CD4-positive, alpha-beta T cell treated with Interleukin-6 for 4 hours (primary cell): ENCODE measurements at places on chromosomes 1 and 21.

- DNase-seq = peak; percentile 29
Measured at GRCh38 chr1:1116701-1117468, 996 bp upstream of the C1orf159 start.

DNA sequence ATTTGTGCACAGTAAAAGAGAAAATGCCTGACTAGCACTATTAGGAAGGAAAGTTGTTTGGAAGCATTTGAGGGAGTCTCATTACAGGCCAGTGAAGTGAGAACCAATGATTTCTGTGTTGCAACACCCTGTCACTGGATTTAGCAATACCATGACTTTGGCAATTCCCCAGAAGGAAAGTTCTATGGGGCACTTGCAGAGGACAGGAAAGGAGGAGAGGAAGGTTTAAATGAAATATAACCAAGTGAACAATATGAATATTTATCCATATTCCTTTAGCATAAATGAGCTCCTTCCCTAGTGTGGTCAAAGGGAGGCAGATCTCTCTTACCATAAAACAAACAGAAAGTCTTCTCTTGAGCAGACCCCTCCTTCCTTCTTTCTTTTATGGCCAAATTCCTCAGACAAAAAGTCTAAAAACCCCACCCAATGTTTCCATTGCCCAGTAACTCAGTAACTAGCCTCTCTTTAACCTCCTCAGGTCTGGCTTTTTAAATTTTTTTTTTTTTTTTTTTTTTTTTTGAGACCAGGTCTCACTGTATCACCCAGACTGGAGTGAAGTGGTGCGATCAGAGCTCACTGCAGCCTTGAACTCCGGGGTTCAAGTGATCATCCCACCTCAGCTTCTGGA lies 5.5 kb downstream of the TLR5 start:
- DNase-seq = no peak

DNA sequence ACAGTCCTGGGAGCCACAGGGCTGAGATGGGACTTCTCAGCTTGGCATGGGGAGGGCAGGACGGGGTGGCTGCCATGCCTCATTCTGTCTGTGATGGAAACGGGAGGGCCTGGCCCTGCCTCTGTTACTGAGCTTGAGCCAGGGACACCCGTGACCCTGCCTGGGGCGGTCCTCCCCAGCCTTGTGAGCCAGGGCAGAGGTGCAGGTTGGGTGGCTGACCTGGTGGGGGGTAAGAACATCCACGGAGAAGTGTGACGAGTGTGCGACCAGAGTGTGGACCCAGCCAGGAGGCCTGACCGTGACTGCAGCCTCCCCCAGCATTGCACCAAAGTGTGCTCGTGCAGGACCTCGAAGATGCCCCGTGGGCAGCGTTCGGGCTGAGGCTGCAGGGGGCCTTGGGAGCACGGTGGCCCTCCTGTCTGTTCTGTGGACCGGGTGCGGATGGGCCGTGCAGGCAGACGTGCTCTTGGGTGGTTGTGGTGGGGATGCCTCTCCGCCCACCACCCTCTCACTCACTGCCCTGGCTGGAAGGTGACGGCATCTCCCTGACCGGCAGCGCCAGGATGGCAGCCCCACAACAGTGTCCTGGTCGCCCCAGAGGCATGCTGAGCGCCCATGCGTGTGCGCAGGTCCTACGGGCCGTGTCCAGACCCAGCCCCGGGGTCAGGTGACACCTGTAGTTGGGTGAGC lies 45.4 kb downstream of the SKI start:
- DNase-seq = no peak

- no peak for DNase-seq
Measured at GRCh38 chr1:92306020-92306419, 7.2 kb downstream of the RPAP2 start.

DNA sequence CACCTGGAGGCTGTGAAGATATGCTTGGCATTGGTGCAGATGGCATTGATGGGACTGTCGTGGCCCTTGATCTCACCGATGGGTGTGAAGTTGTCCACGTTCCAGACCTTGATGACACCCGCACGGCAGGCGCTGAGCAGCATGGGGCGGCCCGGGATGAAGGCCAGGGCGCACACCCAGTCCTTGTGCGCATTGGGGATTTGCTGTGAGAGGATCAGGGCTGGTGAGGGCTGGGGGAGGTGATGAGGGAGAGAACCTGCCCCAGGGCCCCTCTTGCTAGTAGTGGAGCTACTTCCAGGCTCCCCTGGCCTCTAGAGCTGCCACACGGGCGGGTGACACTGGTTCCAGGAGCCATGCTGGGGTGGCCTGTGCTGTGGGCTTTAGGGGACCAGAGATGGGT lies 48.8 kb downstream of the KIF21B start:
- DNase-seq = no peak

GRCh38 chr1:244665771-244666217 lies 12.9 kb downstream of the DESI2 start:
- DNase-seq = no peak

DNA sequence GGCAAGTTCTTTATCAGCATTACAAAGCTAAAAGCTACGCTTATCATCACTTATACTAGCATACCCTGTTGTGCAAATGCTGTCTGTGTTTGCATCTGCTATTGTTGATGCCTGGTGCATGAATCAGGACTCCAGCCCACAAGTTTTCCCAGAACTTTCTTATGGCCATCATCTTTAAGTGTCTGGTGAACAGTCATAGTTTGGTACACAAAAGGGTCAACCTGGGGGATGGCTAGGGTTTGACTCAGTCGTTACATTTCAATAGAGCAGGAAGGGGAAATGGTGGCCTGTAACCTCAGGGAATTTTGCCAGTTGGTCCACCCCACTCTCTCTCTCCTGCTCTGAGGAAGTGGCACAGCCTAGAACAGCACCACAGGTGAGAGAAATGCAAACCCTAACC lies 35.4 kb downstream of the SELL start:
- peak; percentile 14 for DNase-seq

GRCh38 chr1:196372896-196373536 lies 235.2 kb downstream of the KCNT2 start:
- DNase-seq = no peak

GRCh38 chr1:12434174-12434573 lies 183.8 kb downstream of the DHRS3 start:
- DNase-seq = peak; percentile 75

GRCh38 chr1:99849744-99850458 lies at the start of gene AGL:
TSS of gene AGL (plus strand) at chr1:99850361. CDS start at chr1:99851043, 682 bp downstream.
- DNase-seq = peak; percentile 89
